SK-MEL-5 (cell line): ENCODE measurements at places on chromosomes 5 and 9.

GRCh38 chr5:140371356-140372151, 11.6 kb downstream of the SLC4A9 start:
- no peak for DNase-seq

GRCh38 chr5:27328480-27328879, 290.1 kb upstream of the CDH9 start:
- DNase-seq = peak; percentile 93

GRCh38 chr9:4939118-4939561, 45.9 kb upstream of the JAK2 start:
- no peak for DNase-seq

- DNase-seq = peak; percentile 78
These were observed 7.0 kb upstream of the GADD45G start for GRCh38 chr9:89597711-89598362.

- no peak for DNase-seq
These were observed 604.5 kb upstream of the KLF4 start for GRCh38 chr9:108093773-108094675.

DNA sequence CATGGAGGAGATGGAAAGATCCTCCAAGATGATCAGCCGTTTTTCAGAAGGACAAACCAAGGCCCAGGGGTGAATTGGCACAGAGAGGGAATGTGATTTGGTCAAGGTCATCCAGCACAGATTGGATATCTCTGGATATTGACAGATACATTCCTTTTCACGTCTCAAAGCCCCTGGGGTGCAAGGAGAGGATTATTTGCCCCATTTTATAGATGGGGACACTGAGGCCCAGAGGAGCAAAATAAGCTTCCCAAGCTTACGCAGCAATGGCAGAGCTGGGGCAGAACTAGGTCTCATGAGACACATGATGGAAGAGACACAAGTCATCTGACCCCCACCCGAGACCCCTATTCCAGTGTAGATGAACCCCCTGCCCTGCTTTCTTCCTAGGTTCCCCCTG, 895 bp upstream of the PDGFRB start:
- DNase-seq = no peak

GRCh38 chr9:107734256-107735013, 244.9 kb upstream of the KLF4 start:
- no peak for DNase-seq

- no peak for DNase-seq
These were observed 25.5 kb upstream of the STOM start for GRCh38 chr9:121395558-121395957.

- DNase-seq = no peak
These were observed 8.9 kb downstream of the IPO11 start for GRCh38 chr5:62421414-62421813.

DNA sequence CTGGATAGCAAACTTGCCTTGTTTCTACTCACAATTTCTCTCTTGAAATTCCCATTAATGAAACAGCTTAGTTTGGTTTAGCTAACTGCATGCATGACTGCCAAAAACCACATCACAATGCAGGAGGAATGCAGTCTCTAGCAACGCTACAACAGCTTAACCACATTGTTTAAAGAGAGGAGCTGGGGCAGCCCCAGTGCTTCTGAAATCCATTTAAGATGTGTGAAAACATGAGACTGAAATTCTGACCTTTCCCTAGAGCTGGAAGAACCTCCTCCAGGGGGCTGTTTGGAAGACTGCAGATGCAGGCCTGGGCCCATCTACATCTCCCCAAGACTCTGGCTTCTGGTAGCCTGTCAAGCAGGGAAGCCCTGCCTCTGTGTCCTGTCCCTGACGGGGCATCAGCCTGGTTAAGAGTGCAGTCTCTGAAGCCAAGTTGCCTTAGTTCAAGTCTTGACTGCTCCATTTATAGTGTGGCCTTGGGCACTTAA, 157.1 kb downstream of the ZNF462 start:
- DNase-seq = no peak

DNA sequence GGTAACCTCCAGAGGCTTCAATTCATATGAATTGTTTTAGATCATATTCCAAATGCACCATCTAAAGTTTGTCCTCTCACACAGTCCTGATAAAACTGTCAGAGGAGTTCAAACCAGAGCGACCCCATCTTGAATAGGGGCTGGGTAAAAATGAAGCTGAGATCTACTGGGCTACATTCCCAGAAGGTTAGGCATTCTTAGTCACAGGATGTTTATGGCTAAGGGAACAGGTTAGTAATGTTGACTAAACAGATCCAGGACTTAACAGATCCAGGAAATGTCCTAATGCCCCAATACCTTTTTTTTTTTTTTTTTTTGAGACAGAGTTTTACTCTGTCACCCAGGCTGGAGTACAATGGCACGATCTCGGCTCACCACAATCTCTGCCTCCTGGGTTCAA, 192.6 kb upstream of the PRDM9 start:
- no peak for DNase-seq

DNA sequence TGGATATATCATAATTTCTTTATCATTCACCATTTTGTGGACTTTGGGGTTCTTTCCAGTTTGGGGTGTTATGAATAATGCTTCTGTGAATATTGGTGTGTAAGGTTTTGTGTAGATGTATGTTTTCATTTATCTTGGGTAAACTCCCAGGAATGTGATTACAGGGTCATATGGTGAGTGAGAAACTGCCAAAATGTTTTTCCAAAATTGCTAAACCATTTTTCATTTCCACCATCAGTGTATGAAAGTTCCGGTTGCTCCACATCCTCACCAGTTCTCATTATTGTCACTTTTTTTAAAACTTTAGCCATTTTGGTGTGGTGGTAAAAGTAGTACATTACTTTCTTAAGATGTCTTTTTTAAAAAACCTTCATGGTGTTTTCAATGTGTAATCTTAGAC, 152.9 kb downstream of the NIPBL start:
- DNase-seq = no peak

- no peak for DNase-seq
These were observed 21.8 kb downstream of the ENTREP1 start for GRCh38 chr9:69346596-69347390.

DNA sequence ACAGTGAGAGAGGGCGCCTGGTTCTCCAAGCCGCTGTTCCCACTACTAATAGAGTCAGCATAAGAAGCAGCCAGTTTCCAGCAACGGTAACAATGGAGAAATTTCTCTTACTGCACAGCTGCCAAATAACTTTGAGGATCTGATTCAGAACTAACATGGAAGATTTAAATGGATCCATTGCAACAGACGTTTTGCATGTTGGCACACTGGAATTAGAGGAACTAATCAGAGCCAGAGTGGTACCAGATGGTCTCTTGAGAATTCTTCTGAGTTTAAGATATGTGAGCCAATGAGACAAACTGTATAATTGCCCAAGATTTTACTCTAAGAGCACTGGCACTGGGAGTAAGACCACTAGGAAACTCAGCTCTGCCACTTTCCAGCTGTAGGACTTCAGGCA, 186.5 kb downstream of the EFNA5 start:
- DNase-seq = no peak

GRCh38 chr9:72384710-72385485, 19.9 kb upstream of the ZFAND5 start:
- peak; percentile 70 for DNase-seq

DNA sequence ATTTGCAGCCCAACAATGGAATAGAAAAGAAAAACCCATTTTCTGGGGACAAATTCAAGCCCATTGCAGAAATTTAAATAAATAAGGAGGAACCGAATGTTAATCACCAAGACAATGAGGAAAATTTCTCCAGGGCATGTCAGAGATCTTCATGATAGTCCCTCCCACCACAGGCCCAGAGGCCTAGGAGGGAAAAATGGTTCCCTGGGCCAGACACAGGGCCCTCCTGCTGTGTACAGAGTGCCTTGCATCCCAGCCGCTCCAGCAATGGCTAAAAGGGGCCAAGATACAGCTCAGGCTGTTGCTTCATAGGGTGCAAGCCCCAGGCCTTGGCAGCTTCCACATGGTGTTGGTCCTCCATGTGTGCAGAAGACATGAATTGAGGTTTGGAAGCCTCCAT, 73.4 kb upstream of the FOXE1 start:
- DNase-seq = no peak

- no peak for DNase-seq
These were observed at the start of gene HSDL2 for GRCh38 chr9:112380102-112380824. TSS of gene HSDL2 (plus strand) at chr9:112380108. CDS start at chr9:112380164, 56 bp downstream.

GRCh38 chr5:61816585-61817450, 484.8 kb downstream of the ZSWIM6 start:
- no peak for DNase-seq
